ENCODE measurements at places on chromosomes 4 and X.

GRCh38 chrX:768596-768995 lies 138.0 kb downstream of the SHOX start:
- DNase-seq, result no peak

DNA sequence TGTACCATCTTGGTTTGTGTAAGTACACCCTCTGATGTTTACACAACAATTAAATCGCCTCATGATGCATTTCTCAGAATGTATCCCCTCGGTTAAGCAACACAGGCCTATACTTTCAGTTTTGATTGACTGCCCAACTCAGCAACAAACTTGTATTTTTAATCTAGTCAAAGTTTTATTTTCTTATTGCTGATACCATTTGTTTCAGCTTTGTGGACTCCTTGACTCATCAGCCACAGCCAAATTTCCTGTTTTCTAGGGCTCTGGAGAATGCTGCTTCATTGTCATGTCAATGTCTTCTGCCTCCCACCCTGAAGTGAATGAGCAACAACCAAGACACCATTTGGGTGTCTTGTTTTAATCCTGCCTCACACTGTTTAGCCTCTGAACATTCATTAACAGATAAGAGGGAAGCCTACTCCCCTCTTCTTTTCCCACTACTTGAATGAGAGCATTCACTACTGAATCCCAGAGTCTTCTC lies 14.0 kb downstream of the BBS12 start:
- no peak for DNase-seq

GRCh38 chr4:70754470-70754869 lies 32.7 kb downstream of the RUFY3 start:
- no peak for DNase-seq

DNA sequence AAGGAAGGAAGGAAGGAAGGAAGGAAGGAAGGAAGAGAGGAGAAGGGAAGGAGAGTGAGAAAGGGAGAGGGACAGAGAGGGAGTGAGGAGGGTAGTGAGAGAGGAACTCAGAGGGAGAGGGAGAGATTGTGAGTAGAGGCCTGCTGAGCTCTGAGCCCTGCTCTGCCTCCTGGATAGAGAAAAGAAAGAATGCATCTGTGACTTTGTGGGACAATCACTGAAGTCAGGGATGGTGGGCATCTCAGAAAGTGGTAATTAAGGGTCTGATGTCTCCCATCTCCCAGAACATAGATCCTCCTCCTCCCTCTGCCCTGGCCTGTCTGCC lies 142.9 kb upstream of the BANK1 start:
- DNase-seq, result no peak

GRCh38 chrX:85930099-85930498 lies 117.3 kb downstream of the CHM start:
- DNase-seq, result no peak

Measured in left lung (tissue), 14 donors.